ENCODE measurements at places on chromosomes 1 and 21.

- no peak for DNase-seq
Measured at GRCh38 chr1:31989964-31990363, 23.7 kb upstream of the KHDRBS1 start.

DNA sequence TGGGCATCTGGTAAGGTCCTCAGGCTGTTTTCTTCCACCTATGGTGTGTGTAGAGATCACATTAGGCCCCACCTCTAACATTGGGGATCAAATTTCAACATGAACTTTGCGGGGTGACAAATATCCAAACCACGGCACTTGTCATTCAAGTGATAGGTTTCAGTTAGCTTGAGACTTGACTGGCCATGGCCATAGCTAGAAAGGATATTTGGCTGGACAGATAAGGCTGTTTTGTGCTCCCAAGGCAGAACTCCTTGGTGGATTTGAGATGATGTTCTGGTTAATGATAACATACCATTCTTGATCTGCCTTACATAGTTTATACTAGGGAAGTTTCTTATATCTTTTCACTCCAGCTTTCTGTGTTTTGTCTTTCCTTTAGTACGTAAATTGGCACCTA, 48.5 kb downstream of the CELF3 start:
- DNase-seq = no peak

DNA sequence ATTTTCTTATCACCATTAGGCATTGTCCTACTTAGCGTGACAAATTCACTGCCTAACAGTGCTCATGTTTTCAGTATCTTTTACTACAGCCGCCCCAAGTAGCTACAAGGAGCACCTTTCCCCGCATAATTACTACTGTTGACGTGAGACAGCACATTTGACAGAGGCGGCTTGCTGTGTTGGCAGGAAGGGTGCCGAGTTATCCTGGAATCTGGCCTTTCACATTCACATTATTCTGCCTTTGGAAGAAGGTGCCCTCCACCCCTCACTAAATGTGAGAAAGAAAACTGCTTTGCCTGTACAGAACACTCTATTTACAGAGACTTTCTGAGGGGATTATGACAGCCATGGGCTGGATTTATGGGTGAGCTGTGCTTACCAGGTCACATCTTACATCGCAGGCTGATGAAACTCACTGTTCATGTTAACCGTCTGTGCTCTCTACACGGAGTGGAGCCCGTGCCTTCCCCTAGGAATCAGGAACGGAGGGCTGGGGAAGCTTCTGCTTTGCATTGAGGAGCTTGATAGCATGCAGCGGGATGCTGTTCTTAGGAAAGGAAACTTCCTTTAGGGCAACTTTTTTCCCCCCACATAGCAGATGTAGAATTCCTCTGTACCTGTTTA, 148.0 kb upstream of the ZRANB2 start:
- DNase-seq = no peak

GRCh38 chr1:76090283-76091203, 16.0 kb downstream of the ST6GALNAC3 start:
- no peak for DNase-seq

DNA sequence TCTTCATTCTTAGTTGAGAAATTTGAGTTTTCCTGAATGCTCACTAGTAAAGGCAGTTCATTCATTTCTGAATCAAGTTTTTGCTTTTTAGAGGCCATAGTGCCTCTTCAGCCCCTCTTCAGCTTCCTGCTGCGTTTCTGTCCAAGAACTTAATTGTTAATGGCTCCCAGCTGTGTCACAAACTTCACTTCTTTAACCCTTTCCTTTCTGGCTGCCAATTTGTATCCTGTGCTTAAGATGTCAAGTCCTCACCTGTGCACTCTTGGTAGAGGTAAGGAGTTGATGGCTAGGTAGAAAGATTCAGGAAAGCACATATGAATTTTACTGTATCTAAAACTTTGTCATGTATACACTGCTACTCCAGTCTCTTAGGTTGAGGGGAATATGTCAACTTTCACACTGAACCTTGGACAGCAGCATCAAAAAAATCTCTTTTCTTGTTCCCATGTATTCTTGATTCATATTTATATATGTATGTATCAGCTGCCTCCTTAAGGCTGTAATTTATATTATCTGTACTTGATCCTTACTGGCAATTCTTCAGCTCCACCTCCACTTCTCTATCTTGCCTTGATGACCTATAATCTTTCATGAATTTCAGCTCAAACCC, 612.8 kb downstream of the LMO4 start:
- DNase-seq = no peak

- no peak for DNase-seq
Measured at GRCh38 chr1:184188037-184188436, 136.5 kb downstream of the TSEN15 start.

DNA sequence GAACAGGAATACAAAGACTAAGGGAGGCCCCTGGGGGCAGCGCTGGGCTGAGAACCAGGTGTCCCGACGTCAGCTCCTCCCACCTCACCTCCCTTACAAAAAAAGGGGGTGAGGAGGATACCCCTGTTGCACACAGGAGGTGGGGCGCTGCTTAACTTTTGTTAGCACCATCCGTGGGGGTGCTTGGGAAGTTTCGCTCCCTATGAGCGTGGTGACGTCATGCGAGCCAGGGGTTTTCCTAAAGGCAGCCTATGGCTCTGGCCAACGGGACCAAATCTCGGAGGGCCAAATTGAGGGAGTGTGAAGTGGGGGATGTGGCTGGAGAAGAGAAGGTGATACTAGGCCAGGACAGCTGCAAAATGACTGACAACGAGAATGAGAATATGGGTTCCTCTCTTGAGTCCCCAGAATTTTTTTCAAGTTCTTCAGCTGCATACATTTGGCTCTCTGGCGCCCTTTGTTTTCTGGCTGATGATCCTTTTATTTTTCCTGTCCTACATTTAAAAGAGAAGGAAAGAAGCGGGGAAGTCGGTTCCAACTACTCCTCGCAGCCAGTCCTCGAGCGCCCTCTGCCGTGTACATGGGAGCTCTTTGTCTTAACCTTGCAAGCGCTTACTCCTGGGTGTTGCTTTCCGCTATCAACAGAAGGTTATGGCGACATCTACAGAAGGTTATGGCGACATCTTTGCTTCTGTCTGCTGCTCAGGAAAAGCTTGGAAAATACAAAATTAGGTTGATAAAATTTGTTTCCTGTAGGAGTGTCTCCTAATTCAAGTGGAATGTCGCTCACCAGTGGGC, 48.0 kb upstream of the ZC3H11B start:
- peak; percentile 9 for DNase-seq

GRCh38 chr1:14599183-14599791, 802 bp downstream of the KAZN start:
- no peak for DNase-seq

Measured in NK-92 treated with Interleukin-12 subunit alpha and Interleukin-12 subunit beta, amount 100 ng/mL, for 24 hours (cell line).